ENCODE measurements at places on chromosomes 2 and 18.

DNA sequence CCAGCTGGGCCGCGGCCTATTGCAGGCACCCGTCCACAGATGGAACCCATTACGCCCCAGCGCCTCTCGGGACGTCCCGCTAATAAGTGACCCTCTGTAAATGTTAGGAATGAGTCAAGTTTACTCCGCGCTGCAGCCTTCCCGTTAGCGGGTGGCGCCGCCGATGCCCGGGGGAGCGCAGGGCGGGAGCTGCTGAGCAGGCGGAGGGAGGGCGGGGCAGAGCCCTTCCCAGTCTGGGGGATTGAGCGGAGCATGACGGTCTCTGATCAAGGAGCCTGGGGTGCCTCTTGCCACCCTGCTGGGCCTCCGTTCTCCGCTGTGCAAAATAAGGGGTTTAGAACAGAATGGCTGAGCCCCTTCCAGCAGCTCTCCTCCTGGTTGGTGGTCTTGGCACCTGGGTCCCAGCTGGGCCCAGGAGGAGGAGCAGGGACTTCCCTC, 10.5 kb downstream of the CROCC2 start:
- DNase-seq: no peak

GRCh38 chr18:55461848-55462247, 126.1 kb downstream of the TCF4 start:
- DNase-seq: no peak

DNA sequence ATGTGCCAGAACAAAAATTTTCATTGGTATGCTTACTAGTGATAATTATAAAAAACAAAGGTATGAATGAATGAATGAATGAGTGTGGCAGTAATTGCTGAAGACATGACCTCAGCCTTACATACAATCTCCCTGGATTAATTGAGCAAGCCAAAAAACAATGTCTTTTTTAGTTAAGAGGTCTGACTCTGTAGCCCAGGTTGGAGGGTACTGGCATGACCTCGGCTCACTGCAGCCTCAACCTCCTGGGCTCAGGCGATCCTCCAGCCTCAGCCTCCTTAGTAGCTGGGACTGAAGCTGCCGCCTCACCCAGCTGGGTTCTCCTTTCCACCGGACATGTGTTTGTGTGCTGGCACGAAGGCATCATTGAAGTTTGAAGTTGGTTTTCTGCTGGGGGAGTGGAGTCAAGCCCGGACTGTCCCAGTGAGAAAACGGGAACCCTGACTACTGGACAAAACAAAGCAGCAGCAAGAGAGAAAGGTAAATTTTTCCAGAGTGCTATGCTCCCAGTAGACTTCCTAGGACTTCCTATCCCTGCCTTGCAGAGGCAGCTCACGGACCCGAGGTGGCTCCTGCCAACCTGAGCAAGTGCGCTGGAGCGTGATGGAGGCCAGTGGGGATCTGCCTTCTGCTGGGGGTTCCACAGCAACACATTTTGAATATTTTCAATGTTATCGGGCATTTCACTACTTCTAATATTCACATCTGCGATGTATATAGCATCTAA, 6.4 kb upstream of the IMP4 start:
- no peak for DNase-seq

GRCh38 chr18:27447930-27448329, 262.8 kb upstream of the CHST9 start:
- no peak for DNase-seq

- DNase-seq: no peak
These were observed 114.4 kb upstream of the HAAO start for GRCh38 chr2:42906557-42907411.

GRCh38 chr2:106703161-106703560, 182.8 kb downstream of the ST6GAL2 start:
- DNase-seq: no peak

DNA sequence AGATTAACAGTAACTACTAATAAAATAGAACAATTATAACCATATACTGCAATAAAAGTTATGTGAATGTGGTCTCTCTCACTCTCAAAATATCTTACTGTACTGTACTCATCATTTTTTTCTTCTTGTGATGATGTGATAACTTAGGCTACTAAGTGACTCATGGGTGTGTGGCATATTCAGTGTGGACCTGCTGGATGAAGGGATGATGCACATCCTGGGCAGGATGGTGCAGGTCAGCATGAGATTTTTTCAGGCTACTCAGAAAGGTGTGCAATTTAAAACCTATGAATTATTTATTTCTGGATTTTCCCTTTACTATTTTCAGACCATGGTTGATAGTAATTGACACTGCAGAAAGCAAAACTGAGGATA, 90.7 kb downstream of the NCKAP5 start:
- no peak for DNase-seq

DNA sequence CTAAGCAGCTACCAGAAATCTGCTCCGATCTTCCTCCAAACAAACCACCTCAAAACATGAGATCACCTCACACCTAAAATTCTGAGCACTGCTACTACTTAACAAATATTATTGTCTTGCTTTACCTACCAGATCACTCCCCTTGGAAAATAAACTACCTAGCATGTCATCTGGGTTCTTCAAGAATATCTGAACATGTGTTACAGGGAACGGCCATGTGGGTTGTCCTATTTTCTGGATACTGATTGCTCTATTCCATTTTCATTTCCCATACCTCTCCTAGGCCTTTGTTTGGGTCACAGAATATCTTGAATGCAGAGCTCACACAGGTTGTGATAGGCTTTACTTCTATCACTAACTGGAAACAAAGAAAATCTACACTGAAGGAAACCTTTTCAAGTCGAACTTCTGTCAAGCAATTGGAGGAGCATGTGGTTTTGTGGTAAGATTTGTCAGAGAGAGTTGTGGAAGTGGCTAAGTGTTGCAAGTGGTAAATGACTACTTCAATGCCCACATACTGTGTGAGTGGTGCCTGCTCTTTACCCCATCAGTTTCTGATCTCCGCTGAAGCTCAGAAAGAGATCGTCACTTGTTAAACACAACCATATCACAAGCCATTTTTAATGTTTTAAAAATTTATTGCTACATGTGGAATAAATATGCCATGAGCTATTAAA, 739.1 kb upstream of the ZEB2 start:
- DNase-seq: no peak

DNA sequence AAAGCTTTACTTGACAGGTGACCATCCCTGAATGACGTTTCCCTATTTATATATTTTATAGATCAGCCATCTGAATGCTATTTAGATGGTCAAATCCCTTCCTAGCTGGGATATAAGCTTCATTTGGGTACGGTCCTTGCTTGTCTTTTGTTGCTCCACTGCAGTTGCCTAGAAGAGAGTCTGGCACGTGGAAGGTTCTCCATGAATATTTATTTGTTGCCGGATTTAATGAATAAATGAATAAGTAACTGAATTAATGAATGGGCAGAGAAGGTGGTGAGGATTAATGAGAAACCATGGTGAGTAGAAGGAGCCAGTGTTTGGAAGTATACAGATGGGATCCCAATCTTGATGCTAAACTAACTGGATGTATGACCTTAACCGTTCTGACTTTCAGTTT, 222.1 kb downstream of the LPIN1 start:
- no peak for DNase-seq

- no peak for DNase-seq
These were observed 226.7 kb downstream of the ARHGAP15 start for GRCh38 chr2:143355870-143356269.

DNA sequence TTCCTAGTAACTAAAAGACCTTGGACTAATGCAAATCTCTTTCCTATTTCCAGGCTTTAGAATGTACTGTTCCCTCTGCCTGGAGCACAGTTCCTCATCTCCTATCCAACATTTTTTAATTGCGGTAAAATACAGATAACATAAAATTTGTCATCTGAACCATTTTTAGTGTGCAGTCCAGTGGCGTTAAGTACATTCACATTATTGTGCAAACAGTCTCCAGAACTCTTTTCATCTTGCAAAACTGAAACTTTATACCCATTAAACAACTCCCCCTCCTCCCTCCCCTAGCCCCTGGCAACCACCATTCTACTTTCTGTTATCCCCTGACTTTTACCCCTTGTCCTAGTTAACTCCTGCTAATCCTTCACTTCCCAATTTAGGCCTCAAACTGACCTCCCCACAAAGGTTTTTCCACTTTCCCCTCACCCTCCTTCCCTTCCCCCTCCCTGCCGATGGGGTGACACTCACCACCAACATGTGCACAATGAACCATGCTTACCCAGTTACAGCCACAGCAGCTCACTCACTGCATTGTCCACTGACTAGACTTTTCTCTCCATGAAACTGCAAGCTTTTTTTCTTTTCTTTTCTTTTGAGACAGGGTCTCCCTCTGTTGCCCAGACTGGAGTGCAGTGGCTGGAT, 54.8 kb downstream of the KIAA2012 start:
- no peak for DNase-seq

DNA sequence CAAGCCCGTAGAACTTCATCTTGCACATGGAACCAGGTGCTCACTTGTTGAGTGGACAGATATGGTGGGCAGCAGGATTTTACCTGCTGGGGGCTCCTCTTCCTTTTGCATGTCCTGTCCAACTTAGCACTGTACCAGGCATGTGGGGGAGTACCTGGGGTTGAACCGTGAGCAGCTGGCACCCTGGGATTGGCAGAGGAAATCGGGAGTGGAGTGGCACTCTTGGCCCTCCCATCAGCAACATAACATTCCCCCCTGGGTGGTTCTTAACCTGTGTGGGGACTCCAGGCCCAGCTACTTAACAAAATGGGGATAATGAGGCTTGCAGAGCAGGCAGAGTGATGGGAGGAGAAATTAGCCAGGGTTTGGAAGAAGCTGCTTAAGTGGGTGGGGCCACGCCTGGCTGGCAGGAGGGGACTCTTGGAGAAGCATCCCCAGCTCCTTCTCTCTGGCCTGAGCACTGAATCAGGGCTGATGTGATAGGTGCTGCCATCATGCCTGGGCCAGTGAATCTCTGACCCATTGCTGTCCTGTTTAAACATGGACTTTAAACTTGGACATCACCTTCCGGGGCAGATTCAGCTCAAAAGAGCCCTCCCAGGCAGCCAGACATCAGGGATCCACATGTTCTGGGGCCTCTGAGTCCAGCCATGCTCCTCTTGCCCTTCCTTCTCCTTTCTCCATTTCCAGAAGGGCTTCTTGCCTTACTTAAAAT, 15.5 kb downstream of the FOSL2 start:
- DNase-seq: no peak

Data from stimulated activated CD4-positive, alpha-beta T cell treated with anti-CD3 and anti-CD28 coated beads, TNF-alpha, amount 100 ng/mL, for 24 hours (primary cell).